ENCODE measurements at places on chromosomes 12 and 14.

GRCh38 chr12:1925684-1926006 lies 7.2 kb upstream of the CACNA2D4 start:
- DNase-seq = no peak

GRCh38 chr14:71960494-71961353 lies 28.5 kb downstream of the RGS6 start:
- DNase-seq = no peak

- no peak for DNase-seq
These were observed 40.3 kb upstream of the GCH1 start for GRCh38 chr14:54942913-54943312.

DNA sequence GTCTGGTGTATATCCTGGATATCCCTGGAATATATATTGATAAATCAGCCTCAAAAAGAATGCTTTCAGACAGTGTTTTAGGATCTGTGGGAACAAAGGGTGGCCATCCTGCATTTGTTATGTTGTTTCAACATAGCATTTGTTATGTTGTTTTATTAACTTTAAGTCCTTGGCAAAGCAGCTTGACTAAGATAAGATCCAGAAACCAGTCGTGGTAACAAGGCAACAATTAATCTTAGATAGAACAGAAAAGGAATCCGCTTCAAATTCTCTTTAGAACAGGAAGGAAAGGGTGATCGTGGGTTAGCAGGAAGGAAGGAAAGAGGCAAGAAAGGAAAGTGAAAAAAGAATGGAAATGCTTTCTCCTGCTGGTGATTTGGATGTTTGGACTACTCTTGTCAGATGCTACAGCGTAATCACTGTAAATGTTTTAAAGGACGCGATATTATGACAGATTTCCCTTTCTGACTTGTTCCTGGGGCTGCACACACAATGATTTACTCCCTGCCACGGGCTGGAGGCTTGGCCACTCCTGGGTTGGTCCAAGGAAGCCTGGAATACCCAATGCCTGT lies 443.3 kb downstream of the DPF3 start:
- no peak for DNase-seq

- DNase-seq = no peak
These were observed 261.4 kb downstream of the ITPR2 start for GRCh38 chr12:26571560-26571959.

GRCh38 chr12:55721601-55722213 lies 1.5 kb downstream of the RDH5 start:
- DNase-seq = no peak

GRCh38 chr12:57244312-57244696 lies 6.7 kb downstream of the STAC3 start:
- DNase-seq = no peak

DNA sequence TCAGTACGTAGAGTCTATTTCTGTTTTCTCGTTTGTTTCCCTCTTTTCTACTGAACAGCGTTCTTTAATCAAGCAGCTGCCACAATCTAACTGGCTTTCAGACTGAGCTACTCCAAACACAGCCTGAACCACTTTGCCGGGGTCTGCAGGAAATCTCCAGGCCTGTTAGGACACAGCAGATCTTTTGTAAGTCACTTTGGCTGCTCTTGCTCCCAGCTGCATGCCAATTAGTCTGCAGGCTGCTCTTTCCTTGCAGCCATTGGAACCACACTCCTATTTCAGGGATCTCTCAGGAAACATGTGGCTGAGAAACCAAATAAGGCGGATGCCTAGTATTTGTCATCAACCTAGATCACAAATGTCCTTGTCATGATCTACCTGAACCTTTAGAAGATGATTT lies 73.6 kb downstream of the TMTC1 start:
- no peak for DNase-seq

DNA sequence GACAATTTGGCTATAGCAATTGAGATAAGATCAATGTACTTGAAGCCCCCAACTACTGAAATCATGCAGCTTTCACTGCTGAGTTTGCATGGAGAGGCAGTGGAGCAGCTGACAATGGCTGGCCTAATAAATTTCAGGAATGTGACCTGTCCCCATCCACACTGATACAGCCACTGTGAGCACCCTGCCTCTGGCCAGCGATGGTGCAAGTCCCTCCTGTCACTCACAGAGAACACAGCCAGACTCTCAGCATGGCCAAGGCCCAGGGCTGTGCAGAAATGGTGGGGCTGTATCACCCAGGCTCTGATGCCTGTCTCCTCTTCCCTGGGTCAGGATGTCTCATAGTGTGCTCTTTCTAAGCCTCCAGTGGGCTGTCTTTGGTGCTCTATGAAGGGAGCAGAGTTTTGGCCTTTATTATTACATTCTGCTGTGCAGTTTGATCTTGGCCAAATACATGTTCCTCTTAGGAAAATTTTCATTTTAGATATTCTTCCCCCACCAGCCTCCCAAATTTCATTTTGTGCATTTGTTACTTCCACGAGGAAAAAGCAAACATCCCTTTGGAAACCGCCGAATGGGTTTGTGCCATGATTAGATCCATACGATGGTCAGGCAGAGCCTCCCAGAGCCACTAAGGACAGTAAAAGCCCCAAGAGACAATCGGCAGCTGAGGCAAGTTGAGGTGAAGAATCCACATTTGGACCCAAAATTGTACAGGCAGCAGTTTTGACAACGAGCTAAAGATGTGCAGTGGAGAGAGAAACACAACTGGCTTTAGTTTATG lies 85.1 kb upstream of the WSCD2 start:
- DNase-seq = no peak

GRCh38 chr12:74285773-74286172 lies 251.9 kb upstream of the ATXN7L3B start:
- no peak for DNase-seq

DNA sequence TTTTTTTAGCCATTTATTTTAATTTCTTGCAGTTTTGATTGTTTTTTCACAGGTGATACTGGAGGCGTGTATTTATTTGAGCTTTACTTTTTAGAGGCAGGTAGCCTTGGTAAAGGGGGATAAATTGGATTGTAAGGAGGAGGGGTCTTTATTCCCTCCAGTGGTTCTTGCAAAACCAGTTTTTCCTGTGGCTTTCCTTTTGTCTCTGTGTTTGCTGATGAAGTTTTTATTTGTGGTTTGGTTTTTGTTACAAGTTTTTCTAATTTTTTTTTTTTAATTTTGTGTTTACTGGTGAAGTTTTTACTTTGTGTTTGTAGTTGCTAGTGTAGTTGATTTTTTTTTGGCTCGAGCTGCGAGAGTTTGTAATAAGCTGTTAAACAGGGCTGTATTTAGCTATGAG lies 278.5 kb downstream of the PRKD1 start:
- no peak for DNase-seq

GRCh38 chr14:67411820-67412421 lies at the start of gene PLEK2:
TSS of gene PLEK2 (minus strand) at chr14:67412165. CDS start at chr14:67412059, 106 bp downstream.
- no peak for DNase-seq

DNA sequence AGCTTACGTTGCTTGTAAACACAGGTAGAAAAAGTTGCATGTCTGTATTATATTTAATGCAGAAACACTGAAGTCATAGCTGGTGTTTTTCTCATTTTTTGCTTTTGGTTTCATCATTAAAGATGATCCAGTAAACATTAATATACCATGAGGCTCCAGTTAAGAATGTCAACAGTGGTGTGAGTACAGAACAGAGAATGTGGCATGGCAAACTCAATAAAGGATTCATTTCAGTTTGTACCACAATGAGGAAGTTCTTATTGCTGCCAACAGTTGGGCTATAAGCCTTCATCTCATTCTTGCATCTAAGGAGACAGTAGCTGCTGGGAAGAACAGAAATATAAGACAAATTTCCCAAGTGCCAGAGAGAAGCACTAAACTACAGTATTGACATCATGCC lies 72.1 kb upstream of the ST8SIA1 start:
- DNase-seq = no peak

DNA sequence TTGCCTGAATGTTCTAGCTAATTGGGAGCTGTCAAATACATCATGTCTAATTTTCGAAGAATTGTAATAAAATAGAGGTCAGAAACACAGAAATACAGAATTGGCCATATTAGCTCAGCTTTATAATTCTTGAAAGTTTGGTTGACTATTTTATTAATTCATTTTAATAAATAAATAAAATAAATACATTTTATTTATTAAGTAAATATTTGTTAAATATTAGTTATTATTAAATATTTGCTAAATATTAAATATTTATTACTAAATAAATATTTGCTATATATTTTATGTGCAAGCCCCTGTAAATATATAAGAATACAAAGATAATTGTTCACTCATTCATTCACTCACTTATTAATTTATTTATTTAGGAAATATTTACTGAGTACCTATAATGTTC lies 231.3 kb downstream of the SSPN start:
- DNase-seq = no peak
